ENCODE measurements at places on chromosomes 7 and 10.

GRCh38 chr7:4861673-4862072 lies at the start of gene PAPOLB:
Gene PAPOLB, minus strand, starts transcription at chr7:4862030. Its CDS starts 220 bp downstream, at chr7:4861810.
- DNase-seq = no peak

GRCh38 chr7:30062587-30062986 lies 34.4 kb downstream of the PLEKHA8 start:
- DNase-seq = no peak

DNA sequence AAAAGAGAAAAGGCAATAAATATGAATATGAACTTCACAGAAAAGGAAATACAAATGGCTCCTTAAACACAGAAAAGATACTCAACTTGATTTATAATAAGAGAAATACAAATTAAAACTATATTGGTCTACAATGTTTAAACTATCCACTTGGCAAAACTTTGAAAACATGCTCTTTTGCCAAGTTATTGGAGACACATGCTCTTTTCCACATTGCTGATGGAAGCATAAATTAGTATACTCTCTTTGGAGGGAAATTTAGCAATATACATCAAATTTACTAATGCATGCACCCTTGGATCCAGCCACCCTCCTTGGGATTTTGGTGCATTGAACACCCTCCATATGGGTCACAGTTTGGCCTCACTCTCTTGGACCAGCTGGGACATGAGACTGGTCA lies 7.9 kb downstream of the TAS2R60 start:
- no peak for DNase-seq

GRCh38 chr7:18356191-18356645 lies 139.3 kb upstream of the HDAC9 start:
- no peak for DNase-seq

DNA sequence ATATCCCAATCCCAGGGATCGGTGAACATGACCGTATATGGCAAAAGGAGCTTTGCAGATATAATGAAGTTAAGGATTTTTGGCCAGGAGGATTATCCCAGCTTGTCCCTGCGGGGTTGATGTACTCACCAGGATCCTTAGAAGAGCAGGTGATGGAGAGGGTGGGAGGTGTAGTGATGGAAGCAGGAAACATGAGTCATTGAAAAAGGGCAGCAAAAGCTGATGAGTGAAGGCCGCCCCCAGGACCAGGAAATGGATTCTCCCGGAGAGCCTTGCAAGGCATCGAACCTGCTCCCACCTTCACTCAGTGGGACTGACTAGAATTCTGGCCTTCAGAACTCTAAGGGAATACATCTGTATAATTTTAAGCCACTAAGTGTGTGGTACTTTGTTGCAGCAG lies 5.2 kb upstream of the NUPR2 start:
- DNase-seq = no peak

DNA sequence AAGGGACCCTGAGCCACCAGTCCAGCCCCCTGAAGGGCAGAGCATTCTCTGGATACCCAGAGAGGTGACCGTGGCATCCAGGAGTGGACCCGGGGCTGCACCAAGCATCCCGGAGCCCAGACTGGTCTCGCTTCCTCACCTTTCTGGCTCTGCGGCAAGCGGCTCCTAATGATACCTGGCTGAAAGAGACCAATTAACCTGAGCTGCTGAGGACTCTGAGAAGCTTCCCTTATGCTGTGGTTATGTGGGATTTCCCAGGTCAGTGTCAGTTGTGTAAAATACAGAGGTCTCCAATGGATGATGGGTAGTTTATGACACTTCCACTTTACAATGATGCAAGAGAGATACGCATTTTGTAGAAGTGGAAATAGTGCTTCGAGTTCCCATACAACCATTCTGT lies 51.5 kb downstream of the PFKFB3 start:
- DNase-seq = no peak

- DNase-seq = no peak
Observed at GRCh38 chr7:142796501-142797390, 26.0 kb downstream of the PRSS2 start.

GRCh38 chr10:33214174-33214573 lies 120.3 kb downstream of the NRP1 start:
- DNase-seq = no peak

DNA sequence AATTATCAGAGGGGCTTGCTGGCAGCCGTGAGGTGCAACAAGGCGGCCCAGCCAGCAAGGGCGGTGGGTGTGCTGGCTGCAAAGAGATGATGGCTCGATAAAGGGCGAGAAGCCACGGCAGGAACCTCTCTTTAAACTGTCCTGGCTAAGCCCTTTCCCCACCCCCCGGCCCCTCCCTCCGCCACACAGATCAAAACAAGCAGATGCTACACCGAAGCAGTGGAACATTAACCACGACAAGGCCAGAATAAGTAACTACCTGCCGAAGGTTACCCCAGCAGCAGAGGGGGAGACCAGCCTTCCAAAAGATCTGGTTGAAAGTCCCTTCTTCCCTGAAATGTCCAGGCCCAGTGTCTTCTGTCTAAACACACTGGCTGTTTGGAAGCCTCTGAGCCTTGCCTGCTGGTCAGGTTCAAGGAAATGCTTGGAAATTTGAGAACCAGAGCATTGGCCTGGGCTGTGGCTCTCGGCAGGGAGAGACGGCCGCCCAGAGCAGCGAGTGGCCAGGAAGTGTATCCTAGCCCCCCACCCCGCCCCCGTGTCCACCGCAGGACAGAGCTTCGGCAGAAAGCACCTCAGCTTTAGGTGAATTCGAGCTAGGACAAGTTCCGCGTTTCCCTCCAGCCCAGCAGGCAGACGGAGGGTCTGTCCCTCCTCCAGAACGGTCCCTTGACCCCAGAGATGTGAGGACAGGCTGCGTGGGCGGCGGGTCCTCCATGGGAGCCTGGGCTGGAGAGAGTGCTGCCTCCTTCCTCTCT lies 2.1 kb downstream of the FAM20C start:
- DNase-seq = no peak

- peak; percentile 34 for DNase-seq
Observed at GRCh38 chr10:108424656-108425055, 1260.2 kb upstream of the SORCS1 start.

- DNase-seq = no peak
Observed at GRCh38 chr7:1523844-1524243, 6.7 kb upstream of the MAFK start.

GRCh38 chr10:23373156-23373555 lies 28.6 kb upstream of the C10orf67 start:
- DNase-seq = no peak

- DNase-seq = no peak
Observed at GRCh38 chr7:149074116-149074885, 16.2 kb downstream of the ZNF786 start.

DNA sequence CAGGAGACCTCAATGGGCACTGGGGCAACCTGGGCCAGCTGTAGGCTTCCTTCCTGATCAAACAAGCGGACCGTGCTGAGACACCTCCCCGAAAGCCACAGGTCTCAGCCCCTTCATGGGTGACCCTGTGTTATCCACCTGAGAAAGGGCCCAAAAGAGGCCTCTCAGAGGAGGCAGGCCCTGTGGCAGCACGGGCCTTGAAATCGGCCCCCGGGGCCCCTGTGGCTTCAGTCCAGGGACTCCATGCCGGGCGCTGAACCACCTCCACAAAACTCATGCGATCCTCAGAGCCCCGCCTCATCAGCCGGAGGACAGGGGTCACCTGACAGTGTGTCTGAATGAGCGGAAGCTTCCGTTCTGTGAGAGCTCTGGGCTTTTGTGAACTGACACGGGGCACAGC lies 307.1 kb downstream of the PAXIP1 start:
- DNase-seq = no peak

GRCh38 chr7:1675673-1676549 lies 5.8 kb downstream of the ELFN1 start:
- no peak for DNase-seq

- no peak for DNase-seq
Observed at GRCh38 chr7:47461746-47462145, 120.2 kb downstream of the TNS3 start.

DNA sequence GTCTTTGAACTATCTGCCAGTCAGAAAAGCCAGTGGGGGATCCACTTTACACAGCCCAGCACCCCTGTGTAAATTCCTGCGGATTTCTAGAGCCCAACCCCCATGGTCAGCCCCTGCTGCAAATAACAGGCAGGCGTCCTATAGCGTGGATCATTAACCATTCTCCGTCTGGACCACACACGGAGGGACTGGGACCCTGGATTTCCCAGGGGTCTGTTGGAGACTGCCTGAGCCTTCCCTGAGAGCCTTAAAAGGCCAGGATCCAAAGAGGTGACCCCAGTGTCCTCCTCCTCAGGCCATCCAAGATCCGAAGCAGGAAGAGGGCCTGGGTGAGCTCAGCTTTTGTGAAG lies 11.2 kb upstream of the GRID1 start:
- no peak for DNase-seq

GRCh38 chr10:70936111-70936510 lies 47.7 kb upstream of the PCBD1 start:
- DNase-seq = no peak

DNA sequence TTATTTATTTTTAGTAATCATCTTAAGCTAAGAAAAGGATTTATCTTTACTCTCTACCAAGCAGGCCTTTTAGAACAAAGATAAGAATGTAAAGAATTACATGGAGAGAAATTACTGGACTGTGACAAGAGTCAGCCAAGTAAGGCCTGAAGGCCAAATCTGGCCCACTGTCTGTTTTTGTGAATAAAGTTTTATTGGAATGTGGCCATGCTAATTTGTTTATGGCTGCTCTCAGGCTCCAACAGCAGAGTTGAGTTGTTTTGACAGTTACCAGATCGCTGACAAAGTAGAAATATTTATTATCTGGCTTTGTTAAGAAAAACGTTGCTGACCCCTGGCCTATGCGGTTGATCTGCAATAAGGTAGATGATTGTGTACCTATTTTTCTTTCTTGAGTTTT lies 6.1 kb downstream of the ARID5B start:
- DNase-seq = no peak

DNA sequence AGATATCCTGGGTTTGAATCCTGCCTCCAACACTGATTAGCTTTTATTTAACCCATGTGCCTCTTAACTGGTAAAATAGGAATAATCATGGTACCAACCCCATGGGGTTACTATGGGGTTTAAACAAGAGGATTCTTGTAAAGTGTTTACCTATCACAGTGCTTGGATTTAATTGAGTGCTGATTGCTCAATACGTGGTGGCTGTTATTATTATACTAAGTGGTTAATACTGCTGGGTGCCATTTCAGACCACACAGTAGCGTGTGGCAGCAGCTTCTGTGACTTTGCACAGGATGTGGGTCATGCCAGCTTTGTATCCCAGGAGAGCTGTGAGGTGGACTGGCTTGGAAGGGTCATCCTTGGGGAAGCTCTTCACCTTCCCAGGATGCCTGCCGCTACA lies 177.2 kb downstream of the SEC23IP start:
- DNase-seq = no peak

DNA sequence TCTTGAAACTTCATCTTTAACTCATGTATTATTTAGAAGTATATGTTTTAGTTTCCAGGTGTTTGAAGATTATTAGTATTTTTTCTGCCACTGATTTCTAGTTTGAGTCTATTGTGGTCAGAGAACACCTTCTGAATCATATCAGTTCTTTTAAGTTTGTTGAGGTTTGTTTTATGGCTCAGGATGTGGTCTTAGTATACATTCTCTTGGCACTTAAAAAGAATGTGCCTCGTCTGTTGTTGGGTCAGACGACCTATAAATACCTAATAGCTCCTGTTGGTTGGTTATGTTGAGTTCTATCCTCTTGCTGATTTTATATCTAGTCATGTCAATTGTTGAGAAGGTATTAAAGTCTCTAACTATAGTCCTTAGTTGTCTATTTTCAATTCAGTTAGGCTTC lies 15.9 kb downstream of the TDRD1 start:
- DNase-seq = no peak

- DNase-seq = no peak
Observed at GRCh38 chr10:78714225-78714624, 354.5 kb upstream of the ZMIZ1 start.

DNA sequence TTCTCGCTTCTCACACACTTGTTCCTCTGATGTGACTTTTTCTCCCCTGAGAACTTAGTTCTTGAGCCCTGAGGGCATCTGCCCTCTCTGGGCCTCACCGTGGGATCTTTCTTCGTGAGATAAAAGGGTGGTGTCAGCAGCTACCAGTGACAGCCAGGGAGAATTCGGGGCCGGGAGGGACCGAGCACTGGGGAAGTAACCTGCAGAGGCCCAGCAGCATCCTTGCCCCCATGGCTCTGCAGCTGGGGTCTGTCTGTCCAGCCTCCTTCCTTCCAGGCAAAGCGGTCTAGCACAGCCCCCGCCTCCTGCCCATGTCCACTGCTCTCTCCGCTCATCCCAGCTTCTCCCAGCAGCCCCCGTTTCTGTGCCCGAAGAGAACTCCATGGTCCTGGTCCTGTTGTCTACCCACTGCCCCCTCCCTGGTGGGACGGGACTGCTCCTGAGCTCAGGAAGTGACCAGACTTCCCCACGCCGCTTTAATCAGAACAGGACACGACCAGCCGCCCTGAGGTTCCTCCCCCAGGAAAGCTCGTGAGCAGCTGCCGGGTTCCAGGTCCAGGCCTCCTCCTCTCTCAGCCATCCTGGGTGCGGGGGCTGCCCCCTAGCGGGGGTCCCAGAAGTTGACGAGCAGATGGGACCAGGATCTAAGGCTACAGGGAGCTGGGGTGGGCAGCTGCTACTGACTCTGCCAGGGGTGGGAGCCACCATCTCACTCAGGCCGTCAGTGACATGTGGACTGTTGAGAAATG lies 187.5 kb downstream of the WDR37 start:
- DNase-seq = no peak

DNA sequence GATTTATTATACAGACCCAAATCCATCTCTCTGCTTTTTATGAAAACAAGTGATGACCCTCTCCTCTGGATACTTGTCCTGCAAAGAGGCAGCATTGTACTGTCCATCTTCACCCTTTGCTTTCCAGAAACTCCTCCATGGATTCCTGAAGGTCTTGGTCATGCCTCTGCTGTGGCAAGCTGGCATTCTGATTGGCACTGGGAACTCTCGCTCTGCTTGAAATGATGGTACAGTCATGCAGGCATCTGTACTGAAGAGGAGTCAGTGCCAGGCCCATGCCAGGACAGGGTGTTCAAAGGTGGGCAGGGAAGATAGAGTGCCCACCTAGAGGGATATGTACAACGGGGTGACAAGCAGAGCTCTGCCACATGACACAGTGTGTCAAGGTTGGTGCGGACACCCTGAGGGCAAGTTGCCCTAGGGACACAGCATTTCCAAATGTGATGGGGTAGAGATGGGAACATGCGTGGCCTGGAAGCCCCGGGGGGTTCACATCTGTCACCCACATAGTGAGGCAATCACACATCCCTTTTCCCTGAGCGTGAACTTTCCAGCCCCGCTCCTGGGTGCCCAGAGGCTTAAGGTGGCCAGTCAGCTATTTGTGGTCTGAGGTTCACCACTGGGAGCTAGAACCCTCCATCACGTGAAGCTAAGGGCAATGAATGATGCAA lies 235.7 kb upstream of the TCERG1L start:
- DNase-seq = no peak

GRCh38 chr7:15130666-15131541 lies 228.4 kb upstream of the DGKB start:
- DNase-seq = peak; percentile 17

- DNase-seq = no peak
Observed at GRCh38 chr10:102975483-102976379, 57.6 kb downstream of the CNNM2 start.
